ENCODE measurements at places on chromosomes 16 and 17. TPM values are rescaled to one million over a fixed set of nuclear protein-coding genes. Genes with fewer than 3 reads are reported as not detected.

The HEATR9 gene
- not detected for total RNA-seq

The SDR42E1 gene
- not detected for total RNA-seq

- DNase-seq, result peak; percentile 79
Observed at GRCh38 chr16:24309258-24310142, 53.4 kb downstream of the CACNG3 start.

The NPB gene
- 0.84 TPM for total RNA-seq

GRCh38 chr17:42276359-42276608 lies at the start of gene STAT5B:
STAT5B (minus strand) TSS chr17:42276391; CDS start chr17:42232127, 44,264 bp downstream.
- peak; percentile 56 for DNase-seq

The CD300E gene
- total RNA-seq, result not detected

DNA sequence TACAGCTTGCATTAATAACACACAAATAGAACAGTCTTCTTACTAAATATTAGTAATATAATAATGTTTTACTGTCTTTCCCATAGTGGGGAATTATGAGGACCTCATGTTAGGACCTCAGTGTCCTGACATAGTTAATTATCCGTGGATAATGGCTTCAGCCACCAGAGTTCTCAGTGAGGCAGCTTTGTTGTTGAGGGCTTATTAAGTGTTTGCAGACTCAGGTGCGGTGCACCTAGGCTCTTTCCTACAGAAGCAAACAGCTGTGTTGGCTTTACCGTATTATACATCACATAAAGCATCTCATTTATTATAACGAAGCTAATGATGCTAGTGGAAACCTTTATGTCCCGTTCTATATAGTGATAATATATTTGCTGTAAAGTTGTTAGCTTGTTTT lies 246.7 kb downstream of the FTO start:
- no peak for DNase-seq

DNA sequence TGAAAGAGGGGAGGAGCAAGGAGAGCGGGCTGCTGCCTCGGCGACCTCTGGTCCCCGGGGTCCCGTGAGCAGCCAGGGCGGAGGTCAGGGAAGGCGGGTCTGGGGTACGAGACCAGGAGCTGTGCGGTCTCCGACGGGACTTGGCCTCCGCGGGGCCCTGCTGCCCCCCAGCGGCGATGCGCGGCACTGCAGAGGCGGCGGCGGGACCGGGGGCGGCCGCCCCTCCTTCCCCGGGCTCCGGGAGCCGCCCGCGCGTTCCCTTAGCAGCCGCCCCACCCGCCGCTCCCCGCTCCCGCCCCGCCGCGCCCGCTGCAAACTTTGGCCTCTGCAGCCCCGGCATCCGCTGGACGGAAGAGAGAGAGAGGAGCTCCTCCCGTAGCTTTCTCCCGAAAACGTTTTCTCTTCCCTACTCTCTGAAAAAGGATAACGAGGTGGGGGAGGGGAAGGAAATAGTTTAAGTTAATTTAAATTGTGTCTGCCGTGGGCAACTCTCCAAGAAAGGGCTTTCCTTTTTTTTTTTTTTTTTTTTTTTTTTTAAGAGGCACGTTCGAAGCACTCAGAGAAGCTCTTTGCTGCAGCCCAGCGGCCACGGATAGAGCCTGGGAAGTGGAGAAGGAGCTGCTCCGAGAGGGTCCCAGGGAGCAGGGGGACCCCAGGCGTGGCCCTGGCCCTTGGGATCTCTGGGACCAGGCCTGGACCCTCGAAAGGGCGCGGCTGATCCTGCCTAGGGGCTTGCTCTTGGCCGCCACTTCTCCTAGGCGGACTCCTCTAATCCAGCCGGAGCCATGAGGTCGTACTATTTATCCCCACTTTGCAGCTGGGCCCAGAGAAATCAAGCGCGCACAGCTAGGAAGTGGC lies 43.2 kb downstream of the C16orf82 start:
- DNase-seq, result peak; percentile 67

GRCh38 chr16:2341456-2342447 lies 1.2 kb upstream of the ABCA3 start:
- DNase-seq, result no peak

DNA sequence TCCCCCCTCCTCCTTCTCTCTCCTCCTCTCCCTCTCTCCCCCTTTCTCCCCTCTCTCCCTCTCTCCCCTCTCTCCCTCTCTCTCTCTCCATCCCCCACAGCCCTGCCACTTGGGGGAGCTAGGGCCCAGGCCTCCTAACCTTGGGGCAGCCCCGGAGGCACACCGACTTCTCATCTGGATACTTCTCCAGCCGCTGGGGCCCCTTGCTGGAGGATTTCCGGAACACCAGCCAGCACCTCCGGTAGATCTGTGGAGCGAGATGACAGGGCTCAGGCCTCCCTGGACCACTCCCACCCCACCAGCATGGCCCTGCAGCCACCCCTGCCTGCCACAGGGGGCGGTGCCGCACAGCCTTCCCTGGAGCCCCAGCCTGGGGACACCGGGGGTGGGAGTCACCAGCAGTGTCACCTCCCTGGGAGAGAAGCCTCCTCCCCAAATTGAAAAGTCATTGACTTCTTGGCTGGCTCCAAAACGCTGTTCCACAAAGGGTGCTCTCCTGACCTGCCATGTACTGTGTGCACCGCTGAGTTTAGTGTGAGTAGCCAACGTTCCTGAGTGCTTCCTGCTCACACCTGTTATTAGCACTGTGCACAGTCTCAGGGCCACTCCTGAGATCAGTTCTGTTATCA lies 10.5 kb downstream of the DOK4 start:
- DNase-seq, result no peak

GRCh38 chr17:4221899-4222659 lies 41.7 kb downstream of the ANKFY1 start:
- no peak for DNase-seq

The KCNJ18 gene
- not detected for total RNA-seq

The CCL7 gene
- total RNA-seq, result not detected

- no peak for DNase-seq
Observed at GRCh38 chr17:41967141-41967920, 736 bp downstream of the CNP start.

The TBX2 gene
- 6.4 TPM for total RNA-seq

GRCh38 chr17:43018008-43018853 lies 4.0 kb downstream of the VAT1 start:
- no peak for DNase-seq

DNA sequence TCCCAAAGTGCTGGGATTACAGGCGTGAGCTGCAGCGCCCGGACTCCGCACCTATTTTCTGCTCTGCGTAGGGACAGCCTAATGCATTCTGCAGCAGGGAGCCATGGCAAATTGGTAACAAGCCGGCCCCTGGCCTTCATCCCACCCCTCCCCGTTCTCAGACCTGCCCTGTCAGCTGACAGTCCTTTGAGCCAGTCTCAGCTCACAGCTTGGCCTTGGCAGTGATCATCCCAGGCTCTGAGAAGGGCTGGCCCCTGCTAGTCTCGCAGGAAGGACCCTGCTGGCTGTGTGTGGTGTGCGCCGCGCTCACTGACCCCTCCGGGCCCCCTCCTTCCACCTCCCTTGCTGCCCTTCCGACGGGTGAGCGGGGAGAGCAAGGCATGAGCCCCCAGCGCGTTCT lies 10.3 kb upstream of the NPTX1 start:
- no peak for DNase-seq

DNA sequence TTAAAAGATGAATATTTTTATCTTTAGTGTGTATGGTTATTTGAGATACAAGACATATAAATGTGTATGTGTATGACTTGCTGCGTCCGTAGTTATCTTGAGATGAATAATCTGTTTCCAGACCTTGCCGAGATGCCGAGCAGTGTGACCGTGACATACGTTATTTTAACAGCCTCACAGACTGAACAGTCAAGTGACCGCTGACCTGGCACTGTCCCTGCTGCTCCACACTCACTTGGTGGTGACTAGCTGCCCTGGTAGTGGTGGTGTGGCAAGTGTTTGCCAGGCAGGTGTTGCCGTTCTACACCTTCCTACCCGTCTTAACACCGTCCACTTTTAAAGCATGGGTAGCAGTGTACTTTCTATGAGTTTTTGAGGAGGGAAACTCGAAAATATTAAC lies 5.0 kb downstream of the ZC3H18 start:
- no peak for DNase-seq

- no peak for DNase-seq
Observed at GRCh38 chr17:82603981-82604448, 44.2 kb downstream of the WDR45B start.

The LPO gene
- not detected for total RNA-seq

The LDHD gene
- total RNA-seq, result 0.24 TPM

The UMOD gene
- total RNA-seq, result not detected

The SLX1A gene
- 43.6 TPM for total RNA-seq

- no peak for DNase-seq
Observed at GRCh38 chr16:48292452-48292851, 45.1 kb upstream of the ABCC11 start.

The RAMP2 gene
- not detected for total RNA-seq

The CCL14 gene
- not detected for total RNA-seq

The KRT36 gene
- not detected for total RNA-seq
